Fibroblast of skin of left biceps (primary cell): ENCODE measurements at places on chromosomes 2 and 18.

DNA sequence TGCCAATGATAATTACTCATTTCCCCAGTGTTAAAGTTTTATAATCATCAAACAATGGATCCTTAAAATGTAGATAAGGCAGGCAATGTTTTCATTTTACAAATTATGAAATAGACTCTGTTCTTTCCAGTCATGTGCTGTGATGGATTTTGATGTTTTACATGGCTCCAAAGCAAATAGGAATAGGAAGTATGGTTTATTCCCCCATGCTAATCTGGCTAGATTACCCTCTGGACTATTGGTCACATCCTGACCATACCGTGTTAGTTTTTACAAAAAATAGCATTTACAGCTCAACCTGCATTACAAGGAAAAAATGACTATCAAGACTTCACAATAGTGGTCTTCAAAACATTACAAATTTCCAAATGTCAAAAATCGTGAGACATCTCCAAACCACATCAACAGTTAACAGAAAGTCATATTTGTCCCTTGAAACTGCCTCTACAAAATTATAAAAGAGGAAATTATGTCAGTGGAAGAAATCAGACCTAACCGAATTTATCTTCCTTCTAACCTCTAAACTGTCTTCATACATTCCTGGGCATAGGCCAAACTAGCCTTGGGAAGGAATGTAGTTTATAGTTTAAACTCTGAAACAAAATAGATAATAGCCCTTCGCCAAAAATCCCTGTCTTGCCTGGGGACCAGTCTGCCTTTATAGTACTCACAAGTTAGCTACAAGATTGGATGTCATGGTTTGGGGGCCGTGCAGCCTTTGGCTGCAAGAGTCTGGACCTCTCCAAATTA is 1941.2 kb upstream of the CELF4 start:
- DNase-seq: no peak

- DNase-seq: no peak
Measured at GRCh38 chr18:37565101-37565976, at the start of gene CELF4. TSS of gene CELF4 (minus strand) at chr18:37565798.

DNA sequence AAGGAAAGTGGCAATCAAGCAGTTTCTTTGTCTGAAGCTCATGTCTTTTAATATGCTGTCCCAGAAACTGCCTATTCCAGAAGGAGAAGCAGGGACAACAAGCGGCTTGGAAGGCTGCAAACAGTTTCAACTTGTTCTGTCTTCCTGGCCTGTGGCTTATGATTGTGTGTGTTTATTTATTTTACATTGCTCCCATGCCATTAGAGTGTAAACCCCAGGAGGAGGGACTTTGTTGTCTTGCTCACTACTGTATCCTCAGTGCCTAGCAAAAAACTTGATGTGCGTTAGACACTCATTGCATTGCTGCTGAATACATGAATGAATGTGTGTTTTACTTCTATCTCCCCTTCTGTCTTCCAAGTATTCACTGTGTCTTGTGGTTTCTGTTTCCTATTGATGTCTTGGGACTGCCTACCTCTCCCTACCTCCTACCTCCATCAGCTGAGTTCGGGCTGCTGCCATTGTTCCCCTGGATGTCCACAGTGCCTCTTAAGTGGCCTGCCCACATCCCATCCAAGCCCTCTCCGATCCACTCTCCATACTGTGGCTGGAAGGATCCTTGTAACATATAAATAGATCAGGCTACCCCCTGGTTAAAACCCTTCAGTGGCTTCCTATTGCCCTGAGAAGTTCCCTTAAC is 261.4 kb downstream of the DYSF start:
- DNase-seq: no peak

- peak; percentile 86 for DNase-seq
Measured at GRCh38 chr18:22032392-22032961, 136.9 kb upstream of the GATA6 start.

DNA sequence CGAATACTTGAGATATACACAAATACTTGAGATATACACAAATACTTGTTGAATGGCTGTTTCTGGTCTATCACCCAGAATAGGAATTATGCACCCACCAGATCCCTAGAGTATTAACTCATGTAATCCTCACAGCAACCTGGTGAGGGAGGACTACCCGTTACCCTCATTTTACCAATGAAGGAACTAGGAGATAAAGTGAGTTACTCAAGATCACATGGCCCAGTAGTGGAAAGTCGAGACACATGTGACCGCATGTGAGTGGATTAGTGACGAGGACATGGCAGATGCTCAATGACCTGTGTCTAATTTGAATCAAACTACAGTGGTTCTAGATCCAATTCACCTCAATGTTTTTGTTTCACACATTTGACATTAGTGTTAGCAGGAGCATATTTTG is 2.4 kb downstream of the MOGAT1 start:
- DNase-seq: no peak

DNA sequence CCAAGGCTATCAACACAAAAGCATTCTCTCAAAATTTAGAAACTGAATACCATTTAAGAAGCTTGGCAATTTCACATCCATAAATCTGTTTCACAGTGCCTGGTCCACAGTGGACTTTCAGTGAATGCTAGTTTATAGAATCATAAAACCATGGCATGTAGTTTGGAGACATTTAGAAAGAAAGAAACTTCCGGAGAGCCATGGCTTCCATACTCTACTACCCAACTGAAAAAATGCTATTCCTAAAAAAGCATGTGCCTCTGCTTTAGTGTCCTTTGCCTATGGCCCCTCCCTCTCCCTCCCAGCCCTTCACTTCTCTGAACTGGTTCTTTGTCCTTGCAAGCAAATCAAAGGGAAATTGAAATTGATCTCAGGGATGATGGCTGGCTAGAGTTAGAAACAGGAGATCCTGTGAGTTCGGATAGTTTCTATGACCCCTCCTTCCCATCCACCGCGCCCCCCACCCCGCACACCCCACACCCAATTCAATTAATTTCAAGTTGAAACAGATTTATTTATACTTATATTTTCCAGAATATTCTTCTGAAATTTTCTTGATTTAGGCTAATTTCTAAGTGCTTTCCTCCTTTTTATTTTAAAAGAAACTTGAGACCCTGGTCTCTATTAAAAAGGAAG is 248.3 kb downstream of the TRIB2 start:
- DNase-seq: no peak

- no peak for DNase-seq
Measured at GRCh38 chr2:7951490-7951889, 730.4 kb upstream of the ID2 start.

GRCh38 chr18:49013961-49014604 is 63.3 kb upstream of the SMAD7 start:
- DNase-seq: no peak

DNA sequence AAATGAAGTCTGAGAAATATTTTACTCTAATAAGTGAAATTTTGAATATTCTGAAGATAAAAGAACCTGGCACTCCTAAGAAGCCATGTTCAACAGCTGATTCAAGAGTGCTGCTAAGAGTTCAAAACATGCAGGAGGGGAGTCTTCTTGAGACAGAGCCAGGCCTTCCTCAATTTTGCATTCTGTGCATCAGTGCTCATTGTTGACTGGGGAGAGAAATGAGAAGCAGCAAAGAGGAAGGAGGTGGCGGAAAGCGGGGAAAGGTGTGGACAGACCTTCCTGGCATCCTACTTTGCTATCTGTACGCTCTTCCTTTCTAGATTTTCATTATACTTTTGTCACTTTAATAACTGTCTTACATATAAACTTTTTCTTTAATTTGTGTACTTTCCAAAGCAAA is 29.7 kb upstream of the TXNDC2 start:
- DNase-seq: no peak

GRCh38 chr18:25062720-25063119 is 289.2 kb downstream of the ZNF521 start:
- no peak for DNase-seq

- DNase-seq: no peak
Measured at GRCh38 chr18:40341701-40342100, 1613.3 kb upstream of the PIK3C3 start.

DNA sequence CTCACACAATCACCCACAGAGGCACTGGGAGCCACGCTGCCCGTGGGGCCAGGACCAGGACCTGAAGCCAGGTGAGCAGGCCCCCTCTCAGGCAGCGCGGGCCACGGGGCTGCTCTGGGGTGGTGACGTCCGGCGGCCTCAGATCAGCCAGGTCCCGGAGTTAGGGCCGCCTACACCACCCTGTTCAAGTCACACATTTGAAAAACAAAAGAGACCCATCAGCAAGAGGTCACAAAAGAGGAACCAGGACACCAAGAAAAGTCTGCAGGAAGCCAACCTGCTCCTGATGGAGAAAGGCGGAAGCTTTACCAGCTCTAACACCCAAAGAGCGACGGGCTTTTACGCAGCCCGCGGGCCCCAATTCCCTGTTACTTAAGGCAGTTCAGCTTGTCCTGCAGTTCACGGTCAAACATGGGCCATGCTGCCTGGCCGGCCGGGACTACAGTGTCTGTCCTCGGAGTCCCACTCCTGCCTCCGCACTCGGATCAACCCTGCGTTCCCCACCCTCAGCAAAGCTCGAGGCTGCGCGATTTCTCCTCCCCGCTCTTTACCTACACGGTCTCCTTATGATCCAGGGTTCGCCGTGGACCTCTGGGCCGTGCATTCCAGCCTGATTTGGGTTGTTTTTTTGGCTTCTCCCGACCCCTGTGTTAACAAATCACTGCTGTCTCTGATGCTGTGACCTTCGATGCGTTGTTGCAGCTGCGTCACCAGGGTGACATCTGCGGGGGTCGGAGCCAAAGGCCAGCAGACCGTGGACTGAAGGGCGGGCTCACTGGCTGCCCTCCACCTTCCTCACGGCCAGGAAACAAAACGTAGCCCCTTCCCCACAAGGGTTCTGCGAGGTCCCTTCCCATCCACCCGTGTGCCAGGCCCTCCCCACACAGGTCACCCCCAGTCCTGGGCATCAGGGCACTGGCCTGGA is 31.0 kb downstream of the SNORC start:
- DNase-seq: no peak

- DNase-seq: no peak
Measured at GRCh38 chr2:36667931-36668330, 28.6 kb upstream of the VIT start.

GRCh38 chr2:180523621-180524340 is 456.6 kb upstream of the UBE2E3 start:
- no peak for DNase-seq

GRCh38 chr18:62998443-62998842 is 283.1 kb downstream of the PHLPP1 start:
- no peak for DNase-seq
